A549 treated with ZK216348 at 1 μM for 4 hours (cell line): ENCODE measurements at places on chromosomes 6 and 20. TPM values are rescaled to one million over a fixed set of nuclear protein-coding genes. Genes with fewer than 3 reads are reported as not detected.

FOXQ1 gene
- total RNA-seq = 4.6 to 7.1 TPM (median 5.0 TPM) in 5 replicates

ZBTB9 gene
- 10.2 to 12.0 TPM (median 11.1 TPM) in 5 replicates for total RNA-seq

MYLK4 gene
- total RNA-seq = 0.07 to 0.19 TPM (median 0.14 TPM) in 4 of 5 replicates, not detected in the other

RAET1E gene
- total RNA-seq = 2.1 to 4.1 TPM (median 2.7 TPM) in 5 replicates
